ENCODE measurements at places on chromosomes 2 and 18. TPM values are rescaled to one million over a fixed set of nuclear protein-coding genes. Genes with fewer than 3 reads are reported as not detected.

DNA sequence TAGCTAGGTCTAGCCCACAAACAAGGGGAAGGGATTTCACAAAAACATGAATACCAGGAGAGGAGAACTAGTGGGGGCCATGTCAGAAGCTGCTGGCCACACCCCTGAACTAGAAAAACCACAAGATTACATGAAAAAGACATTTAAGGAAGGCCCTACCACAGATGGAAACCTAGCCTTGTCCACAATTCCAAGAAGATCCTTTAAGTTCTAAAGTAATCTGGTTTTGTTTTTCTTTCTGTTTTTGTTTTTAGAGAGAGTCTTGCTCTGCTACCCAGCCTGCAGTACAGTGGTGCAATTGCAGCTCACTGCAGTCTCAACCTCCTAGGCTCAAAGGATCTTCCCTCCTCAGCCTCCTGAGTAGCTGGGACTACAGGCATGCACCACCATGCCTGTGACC is 34.2 kb upstream of the CAB39 start:
- no peak overlapping the region for H3K4me3 ChIP-seq
- no peaks in the 10 kb centered on the region for H3K36me3 ChIP-seq
- H3K27me3 ChIP-seq = no peaks in the 10 kb centered on the region
- no peak overlapping the region for H3K27ac ChIP-seq

GRCh38 chr18:49899657-49900330 is 86.5 kb upstream of the ACAA2 start:
- no peak overlapping the region for H3K4me3 ChIP-seq
- no peaks in the 10 kb centered on the region for H3K27me3 ChIP-seq
- H3K36me3 ChIP-seq = no peaks in the 10 kb centered on the region
- no peak overlapping the region for H3K27ac ChIP-seq

DNA sequence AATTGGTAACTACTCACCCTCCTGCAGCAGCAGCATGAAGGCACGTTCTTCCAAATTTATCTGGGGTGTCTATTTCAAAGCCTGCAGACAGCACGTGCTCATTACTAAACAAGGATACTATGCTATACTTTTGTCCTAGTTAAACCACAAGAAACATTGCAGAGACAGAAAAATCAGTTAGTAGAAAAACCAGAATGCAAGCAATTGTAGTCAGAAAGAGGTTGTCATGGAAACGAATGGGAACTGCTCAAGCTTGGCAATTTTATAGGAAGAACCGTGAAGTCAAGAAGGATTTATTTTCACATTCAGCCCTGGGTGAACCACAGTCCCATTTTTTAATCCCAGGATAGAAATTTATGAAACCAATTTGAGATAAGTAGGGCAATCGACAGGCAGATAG is 162.2 kb upstream of the PGAP1 start:
- H3K27me3 ChIP-seq = no peaks in the 10 kb centered on the region
- H3K4me1 ChIP-seq = peaks cover 9% of the 10 kb centered on the region
- no peak overlapping the region for H3K27ac ChIP-seq
- no peak overlapping the region for H3K4me3 ChIP-seq
- no peaks in the 10 kb centered on the region for H3K36me3 ChIP-seq
- no peak for DNase-seq

GRCh38 chr2:136049011-136049742 is 63.8 kb upstream of the DARS1 start:
- H3K27me3 ChIP-seq = no peaks in the 10 kb centered on the region
- H3K4me3 ChIP-seq = no peak overlapping the region
- no peak overlapping the region for H3K27ac ChIP-seq

- no peak for DNase-seq
- no peak overlapping the region for H3K27ac ChIP-seq
- no peak overlapping the region for H3K4me3 ChIP-seq
- H3K4me1 ChIP-seq = no peaks in the 10 kb centered on the region
These were observed 25.7 kb downstream of the MEX3C start for GRCh38 chr18:51171625-51172259.

GRCh38 chr2:33595385-33595784 is 3.7 kb downstream of the FAM98A start:
- H3K36me3 ChIP-seq = peaks cover 48% of the 10 kb centered on the region
- no peak for DNase-seq
- no peak overlapping the region for H3K27ac ChIP-seq

DNA sequence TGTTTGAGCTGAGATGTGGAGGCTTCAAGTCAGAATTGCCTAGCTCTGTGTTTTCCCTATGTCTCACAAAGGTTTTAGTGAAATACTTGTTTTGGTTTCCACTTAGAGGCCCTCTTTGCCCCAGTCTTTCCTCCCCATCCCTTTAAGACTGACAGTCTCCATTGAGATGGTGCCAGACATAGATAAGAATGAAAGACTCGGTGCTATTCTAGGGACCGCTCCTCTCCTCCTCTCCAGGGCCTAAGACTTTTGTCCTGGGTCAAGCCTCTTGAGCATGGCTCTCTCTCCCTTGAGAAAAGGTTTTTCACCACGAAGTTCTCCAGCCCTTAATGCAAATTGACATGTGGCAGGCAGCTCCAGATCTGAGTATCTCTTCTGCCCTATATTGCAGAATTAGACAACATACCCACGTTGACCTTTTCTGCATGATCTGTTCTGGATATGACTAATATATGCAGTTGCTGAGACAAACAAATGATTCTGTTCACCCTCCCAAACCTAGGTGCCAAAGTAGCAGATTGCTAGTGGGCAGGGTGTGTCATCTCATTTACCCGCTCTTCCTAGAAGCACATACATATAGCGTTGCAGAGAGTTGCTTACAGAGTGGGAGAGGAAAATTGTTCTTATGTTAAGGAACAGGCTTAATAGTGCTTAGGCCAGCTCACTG is 47.5 kb upstream of the ACSL3 start:
- DNase-seq = no peak
- H3K4me3 ChIP-seq = no peak overlapping the region
- H3K27ac ChIP-seq = no peak overlapping the region
- H3K36me3 ChIP-seq = no peaks in the 10 kb centered on the region
- H3K27me3 ChIP-seq = no peaks in the 10 kb centered on the region

Gene ERFE
- total RNA-seq = not detected

GRCh38 chr2:8368463-8368862 is 313.4 kb upstream of the ID2 start:
- no peak for DNase-seq
- H3K4me1 ChIP-seq = no peaks in the 10 kb centered on the region
- H3K27me3 ChIP-seq = no peaks in the 10 kb centered on the region
- H3K36me3 ChIP-seq = no peaks in the 10 kb centered on the region
- no peak overlapping the region for H3K4me3 ChIP-seq

GRCh38 chr2:21381421-21381820 is 257.7 kb downstream of the TDRD15 start:
- peaks cover 20% of the 10 kb centered on the region for H3K27me3 ChIP-seq
- H3K27ac ChIP-seq = no peak overlapping the region
- no peaks in the 10 kb centered on the region for H3K36me3 ChIP-seq
- no peak for DNase-seq
- H3K4me3 ChIP-seq = no peak overlapping the region
- H3K4me1 ChIP-seq = no peaks in the 10 kb centered on the region

- H3K27me3 ChIP-seq = no peaks in the 10 kb centered on the region
- H3K36me3 ChIP-seq = peaks cover 69% of the 10 kb centered on the region
- H3K4me3 ChIP-seq = no peak overlapping the region
These were observed 7.7 kb downstream of the RNF149 start for GRCh38 chr2:101300836-101301235.

Gene CROCC2
- total RNA-seq = not detected

Data from heart right ventricle (tissue), 16 donors.